HS-27A (cell line): ENCODE measurements at places on chromosomes 3 and 15.

DNA sequence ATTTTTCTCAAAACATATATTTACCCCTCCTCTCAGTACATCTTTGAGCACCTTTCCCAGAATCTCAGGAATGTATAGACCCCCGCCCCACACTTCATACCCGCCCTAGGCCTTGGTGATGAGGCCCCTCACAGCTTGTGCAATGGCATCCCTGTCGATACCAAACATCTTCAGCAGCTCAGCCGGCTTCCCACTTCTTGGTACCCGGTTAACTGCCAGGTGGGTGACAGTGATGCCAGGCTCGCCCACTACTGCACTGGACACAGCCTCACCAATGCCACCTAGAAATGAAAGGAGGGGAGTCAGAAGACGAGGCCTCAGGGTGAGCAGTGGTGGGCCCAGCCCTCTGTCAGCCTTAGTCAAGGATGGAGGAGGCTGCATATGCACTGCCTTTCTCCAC is 30.2 kb downstream of the TKT start:
- no peak for DNase-seq

DNA sequence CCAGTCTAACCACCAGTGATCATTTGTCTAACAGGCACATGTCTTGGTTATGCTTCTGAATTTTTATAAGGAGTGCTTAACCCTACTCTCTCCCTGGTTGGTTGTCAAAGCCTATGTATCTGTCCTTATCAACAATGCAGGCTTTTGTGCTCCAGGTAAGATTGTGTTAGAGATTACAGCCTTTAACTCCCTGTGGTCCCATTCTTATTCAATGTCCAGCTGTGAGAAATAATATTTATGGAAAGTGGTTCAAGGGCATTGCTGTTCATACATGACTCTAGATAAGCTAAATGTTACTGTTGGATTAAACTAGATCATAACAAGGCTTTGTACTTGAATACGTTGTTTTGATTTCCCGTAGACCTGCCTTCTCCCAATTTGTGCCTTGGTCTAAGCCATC is 146.1 kb upstream of the TSC22D2 start:
- no peak for DNase-seq

- no peak for DNase-seq
Observed at GRCh38 chr15:63509955-63510940, 5.9 kb downstream of the USP3 start.

- no peak for DNase-seq
Observed at GRCh38 chr3:182349051-182349450, 444.3 kb upstream of the ATP11B start.

GRCh38 chr3:58013973-58014649 is 5.9 kb downstream of the FLNB start:
- peak; percentile 61 for DNase-seq

DNA sequence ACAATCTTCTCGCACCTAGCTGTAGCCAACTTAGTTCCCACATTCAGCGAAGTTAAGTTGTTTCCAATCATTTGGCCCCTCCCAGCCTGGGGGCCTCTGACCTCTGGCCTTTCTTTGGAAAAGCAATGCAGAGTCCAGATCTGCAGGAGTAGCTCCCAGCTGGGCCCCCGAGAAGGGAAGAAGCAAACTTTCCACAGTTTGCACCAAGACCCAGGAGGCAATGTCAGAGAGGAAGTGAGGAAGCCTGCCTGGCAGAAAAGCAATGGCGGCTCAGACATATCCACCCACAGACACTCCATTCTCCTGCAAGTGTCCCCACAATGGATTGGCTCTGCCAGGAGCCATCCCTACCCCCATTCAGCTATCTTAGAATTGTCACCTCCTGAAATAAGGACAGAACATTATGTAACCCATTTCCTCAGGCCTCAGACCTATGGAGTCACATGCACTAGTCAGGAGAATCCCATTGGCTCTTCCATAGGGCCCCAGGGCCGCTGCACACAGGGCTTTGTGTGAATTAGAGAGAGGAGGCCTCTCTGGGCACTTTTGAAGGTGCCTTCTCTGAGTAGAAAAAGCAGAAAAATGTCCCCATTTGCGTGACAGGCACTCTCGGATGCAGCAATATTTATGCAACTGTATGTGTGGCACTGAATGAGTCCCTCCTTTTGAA is 3.0 kb upstream of the BUB1B start:
- no peak for DNase-seq

DNA sequence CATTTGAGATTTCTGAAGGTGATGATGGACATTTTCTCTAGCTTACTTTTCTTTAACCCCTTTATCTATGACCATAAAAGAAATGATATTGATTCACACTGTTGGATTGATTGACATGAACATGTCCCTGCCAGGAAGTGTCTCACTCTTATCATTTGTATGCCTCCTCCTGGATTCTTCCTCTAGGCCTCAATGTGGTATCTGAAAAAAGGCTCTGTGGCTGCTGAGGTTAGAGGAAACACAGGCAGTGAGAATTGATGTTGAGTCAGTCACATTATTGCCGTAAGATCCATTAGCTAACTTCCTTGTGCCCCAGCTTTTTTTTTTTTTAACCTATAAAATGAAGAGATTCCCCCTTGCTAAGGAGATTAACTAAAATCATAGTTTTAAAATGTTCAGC is 8.0 kb upstream of the THRB start:
- DNase-seq = no peak

DNA sequence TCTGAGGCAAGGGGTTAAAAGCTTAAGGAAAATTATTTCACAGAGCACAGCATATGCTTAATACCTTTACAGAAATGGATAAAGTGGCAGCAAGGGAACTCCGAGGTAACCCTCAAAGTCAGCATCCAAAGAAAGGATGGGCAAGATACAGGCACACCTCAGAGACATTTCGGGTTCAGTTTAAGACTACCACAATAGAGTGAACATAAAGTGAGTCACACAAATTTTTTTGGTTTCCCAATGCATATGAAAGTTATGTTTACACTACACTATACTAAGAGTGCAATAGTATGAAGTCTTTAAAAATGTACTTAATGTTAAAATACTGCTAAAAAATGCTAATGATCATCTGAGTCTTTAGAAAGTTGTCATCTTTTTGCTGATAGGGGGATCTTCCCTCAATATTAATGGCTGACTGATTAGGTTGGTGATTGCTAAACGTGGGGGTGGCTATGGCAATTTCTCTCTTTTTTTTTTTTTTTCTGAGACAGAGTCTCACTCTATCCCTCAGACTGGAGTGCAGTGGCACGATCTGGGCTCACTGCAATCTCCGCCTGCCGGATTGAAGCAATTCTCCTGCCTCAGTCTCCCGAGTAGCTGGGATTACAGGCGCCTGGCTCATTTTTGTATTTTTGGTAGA is 10.0 kb downstream of the UBR1 start:
- peak; percentile 29 for DNase-seq

GRCh38 chr3:141250828-141251227 is 19.2 kb downstream of the PXYLP1 start:
- DNase-seq = no peak

DNA sequence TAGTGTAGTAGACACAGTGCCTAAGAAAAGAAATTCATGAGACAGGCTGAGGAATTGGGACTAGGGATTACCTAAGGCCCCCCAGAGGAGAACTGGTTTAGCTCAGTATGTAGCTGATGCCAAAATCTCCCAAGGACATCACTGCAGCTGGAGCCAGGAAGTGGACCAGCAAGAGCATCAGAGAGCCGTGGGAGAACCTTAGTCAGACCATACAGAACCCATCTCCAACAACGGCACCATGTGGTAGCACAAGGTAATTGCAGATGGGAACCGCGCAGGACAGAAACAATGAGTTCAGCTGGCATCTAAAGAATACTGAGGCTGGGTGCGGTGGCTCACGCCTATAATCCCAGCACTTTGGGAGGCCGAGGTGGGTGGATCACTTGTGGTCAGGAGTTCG is 81.7 kb downstream of the WNT5A start:
- DNase-seq = no peak

GRCh38 chr15:87082581-87082980 is 1002.9 kb downstream of the AGBL1 start:
- no peak for DNase-seq

DNA sequence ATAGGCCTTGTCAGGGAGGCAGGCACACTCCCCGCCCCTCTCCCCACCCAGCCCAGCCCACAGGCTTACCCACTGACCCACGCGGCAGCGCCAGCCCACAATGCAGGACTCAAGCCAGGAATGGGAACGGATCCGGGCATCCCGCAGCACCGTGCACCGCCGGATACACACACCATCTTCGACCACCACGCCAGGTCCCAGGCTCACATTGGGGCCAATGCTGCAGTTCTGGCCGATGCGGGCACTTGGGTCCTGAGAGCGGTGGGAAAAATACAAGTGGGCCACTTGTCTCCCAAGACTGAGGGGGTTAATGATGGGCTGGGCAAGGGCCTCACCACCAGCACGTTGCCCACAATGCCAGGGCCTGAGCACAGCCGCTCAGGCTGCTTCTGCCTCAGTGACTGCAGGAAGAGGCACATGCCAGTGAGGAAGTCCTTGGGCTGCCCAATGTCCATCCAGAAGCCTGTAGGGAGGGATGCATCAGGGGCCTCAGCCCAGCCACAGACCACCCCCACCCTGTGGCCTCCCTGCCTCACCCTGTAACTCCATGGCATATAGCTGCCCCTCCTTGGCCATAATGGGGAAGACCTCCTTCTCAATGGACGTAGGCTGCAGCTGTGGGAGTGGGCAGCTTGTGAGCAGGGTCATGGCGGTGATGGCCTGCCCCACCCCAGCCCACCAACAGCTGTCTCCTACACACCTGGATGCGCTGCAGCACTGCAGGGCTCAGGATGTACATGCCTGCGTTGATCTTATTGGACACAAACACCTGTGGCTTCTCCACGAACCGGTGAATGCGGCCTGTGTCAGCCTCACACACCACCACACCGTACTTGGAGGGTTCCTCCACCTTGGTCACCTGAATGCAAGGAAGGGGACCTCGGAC is 1.6 kb downstream of the GMPPB start:
- no peak for DNase-seq

GRCh38 chr3:167113035-167113830 is 266.9 kb downstream of the ZBBX start:
- no peak for DNase-seq

- no peak for DNase-seq
Observed at GRCh38 chr3:12468276-12468675, 16.0 kb upstream of the TSEN2 start.

- DNase-seq = no peak
Observed at GRCh38 chr3:141796889-141797781, 33.9 kb downstream of the GRK7 start.

DNA sequence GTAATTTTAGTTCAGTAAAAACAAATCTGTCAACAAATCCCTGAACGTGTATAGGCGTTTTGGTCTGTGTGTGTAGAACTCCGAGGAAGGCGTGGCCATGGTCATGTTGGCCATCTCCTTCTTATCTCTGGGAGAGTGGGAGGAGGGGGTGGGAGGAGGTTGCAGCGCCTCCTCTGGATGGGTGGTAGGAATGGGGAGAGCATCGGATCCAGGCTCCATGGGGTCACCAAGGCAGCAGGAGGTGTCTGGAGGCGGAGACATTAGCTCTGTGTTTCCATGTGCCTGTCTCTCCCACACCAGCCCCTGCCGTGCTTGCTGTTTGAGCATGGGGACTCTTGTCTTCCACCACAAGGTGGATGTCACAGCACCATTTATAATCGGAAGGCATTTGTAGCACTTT is 34.5 kb upstream of the TRPM1 start:
- no peak for DNase-seq

- no peak for DNase-seq
Observed at GRCh38 chr3:188433521-188434150, 279.7 kb downstream of the LPP start.

- DNase-seq = no peak
Observed at GRCh38 chr3:126488185-126488584, 12.5 kb upstream of the ZXDC start.

DNA sequence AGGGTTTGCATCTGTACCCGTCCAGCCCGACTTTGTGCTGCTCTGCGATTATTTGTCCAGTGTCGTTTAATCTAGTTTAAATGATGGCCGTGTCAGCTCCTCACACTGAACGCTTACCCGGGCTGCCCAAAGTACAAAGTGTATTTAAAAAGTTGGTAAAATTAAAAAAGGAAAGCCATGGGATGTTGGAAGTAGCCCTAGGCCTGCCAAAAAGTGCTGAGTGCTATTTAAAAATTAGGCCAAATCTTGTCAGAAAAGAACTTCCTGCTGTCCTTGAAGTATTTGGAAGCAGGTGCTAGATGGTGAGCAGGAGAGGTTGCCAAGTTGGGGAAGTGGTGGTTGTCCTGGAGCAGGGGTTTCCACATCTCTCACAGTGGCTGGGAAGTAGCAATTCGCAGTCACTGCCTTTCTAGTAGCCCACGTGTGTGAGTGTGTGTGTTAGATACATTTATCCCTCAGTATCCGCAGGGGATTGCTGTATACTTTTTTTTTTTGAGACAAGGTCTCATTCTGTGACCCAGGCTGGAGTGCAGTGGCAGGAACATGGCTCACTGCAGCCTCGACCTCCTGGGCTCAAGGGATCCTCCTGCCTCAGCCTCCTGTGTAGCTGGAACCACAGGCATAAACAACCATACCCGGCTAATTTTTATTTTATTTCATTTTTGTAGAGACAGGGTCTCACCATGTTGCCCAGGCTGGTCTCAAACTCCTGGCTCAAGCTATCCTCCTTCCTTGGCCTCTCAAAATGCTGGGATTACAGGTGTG is 664 bp downstream of the PPCDC start:
- DNase-seq = no peak

DNA sequence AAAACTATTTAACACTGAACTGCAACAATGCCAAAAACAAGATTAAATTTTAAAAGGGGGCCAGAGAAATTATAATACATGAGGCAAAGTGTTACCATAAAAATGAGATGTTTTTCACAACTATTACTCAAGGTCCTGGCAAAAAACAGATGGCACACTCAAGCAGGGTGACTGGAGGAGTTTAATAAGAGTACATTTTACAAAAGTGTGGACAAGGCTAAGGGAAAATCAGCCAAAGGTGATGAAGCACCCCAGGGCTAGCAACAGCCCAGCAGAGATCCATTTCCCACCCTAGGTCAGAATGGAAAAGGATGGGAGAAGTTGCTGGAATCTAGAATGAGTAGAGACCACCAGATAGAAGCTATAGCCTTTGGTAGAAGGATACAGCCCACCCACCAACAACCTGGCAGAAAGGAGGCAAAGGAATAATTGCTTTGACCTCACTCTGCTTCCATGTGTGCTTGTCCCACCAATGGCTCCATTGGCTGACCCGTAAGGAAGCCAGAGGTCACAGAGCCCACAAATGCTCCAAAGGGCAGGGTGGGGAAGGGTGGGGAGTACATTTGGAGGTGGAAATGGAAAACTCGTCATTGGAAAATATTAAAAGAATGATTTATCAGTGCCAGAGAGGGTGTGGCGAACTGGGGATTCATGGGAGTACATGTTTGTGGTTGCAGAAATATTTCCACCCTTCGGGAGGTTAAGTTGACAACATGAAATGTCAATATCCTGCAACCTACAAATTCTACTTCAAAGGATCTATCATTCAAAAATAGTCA is 161.0 kb upstream of the UBE2E2 start:
- DNase-seq = peak; percentile 90

GRCh38 chr3:67389176-67389575 is 265.2 kb downstream of the SUCLG2 start:
- no peak for DNase-seq

- DNase-seq = no peak
Observed at GRCh38 chr3:89239774-89240173, 132.4 kb downstream of the EPHA3 start.

- no peak for DNase-seq
Observed at GRCh38 chr15:78438619-78439285, 736 bp downstream of the IREB2 start.

- no peak for DNase-seq
Observed at GRCh38 chr15:73573037-73573436, 60.2 kb downstream of the NPTN start.

GRCh38 chr15:48289628-48290027 is 41.6 kb upstream of the DUT start:
- DNase-seq = no peak
